Spleen (tissue), 13 donors: ENCODE measurements at places on chromosomes 1 and 21. TPM values are rescaled to one million over a fixed set of nuclear protein-coding genes. Genes with fewer than 3 reads are reported as not detected.

SFN gene
- total RNA-seq = not detected

- no peak for DNase-seq
These were observed 2.3 kb downstream of the TRAF5 start for GRCh38 chr1:211328866-211329475.

DNA sequence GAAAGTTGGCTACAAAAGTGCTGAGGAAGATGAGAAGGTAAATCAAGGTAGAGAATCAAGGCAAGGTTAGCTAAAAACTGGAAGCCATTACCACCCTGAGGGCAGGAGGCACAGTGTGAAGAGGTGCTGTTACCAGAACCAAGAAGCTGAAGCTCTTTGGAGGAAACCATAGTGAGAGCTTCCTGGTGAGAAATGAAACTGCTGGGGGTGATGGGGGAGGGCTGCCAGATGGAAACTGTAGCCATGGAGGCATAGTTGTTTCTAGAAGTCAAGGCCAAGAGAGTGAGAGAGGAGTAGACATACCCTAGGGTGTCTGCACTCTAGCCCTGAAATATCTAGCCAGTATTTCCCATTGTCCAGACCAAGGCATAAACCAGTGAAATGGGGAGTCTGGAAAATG is 28.7 kb downstream of the IFI44 start:
- DNase-seq = no peak

GRCh38 chr1:68057564-68057963 is 7.1 kb upstream of the DIRAS3 start:
- no peak for DNase-seq

- no peak for DNase-seq
These were observed 7.7 kb downstream of the TLR5 start for GRCh38 chr1:223135176-223135942.

DNA sequence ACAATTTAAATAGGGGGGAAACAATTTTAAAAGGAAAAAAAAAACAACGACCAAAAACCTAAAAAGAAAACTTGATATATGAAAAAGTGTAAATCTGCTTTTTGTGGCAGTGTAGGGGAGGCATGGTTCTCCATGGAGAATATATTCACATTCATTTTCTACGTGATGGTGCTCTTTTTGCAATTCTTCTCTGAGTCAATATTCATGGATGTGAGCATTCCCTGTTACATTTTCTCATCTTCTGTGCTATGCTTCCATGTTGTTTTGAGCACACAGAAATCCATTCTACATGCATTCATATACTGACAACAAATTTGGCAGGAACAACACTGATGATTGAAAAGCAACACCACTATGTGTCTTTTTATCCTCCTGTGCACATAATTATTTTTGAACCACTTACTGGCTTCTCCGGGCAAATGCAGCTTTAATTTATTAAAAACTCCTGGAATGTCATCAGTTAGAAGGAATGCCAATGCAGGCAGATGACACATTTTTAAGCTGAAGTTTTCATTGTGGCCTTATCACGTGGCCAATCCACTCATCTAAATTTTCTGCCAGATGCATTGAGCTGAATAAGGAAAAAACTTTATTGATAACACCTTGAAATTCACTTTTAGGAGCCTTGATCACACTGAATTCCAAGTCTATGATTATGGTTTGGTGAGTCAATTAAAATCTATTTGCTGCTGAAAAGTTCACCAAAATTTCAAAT is 590.6 kb downstream of the NUF2 start:
- no peak for DNase-seq
